Small intestine (tissue), 16 donors: ENCODE measurements at places on chromosomes 12 and 14. TPM values are rescaled to one million over a fixed set of nuclear protein-coding genes. Genes with fewer than 3 reads are reported as not detected.

The C12orf50 gene
- polyA plus RNA-seq = not detected

The SSTR1 gene
- 32.7 TPM for polyA plus RNA-seq

The MYF6 gene
- 0.54 TPM for polyA plus RNA-seq

The AJUBA gene
- polyA plus RNA-seq = 15.1 TPM

The AP1G2 gene
- polyA plus RNA-seq = 166 TPM

The PITPNM2 gene
- 5.4 TPM for polyA plus RNA-seq

The AICDA gene
- polyA plus RNA-seq = 0.31 TPM

The TAS2R9 gene
- polyA plus RNA-seq = not detected

The KLRC3 gene
- not detected for polyA plus RNA-seq

The ATF7 gene
- polyA plus RNA-seq = 32.9 TPM

The PLA2G1B gene
- polyA plus RNA-seq = 0.53 TPM

The COX8C gene
- polyA plus RNA-seq = not detected

The DNAH10 gene
- 0.45 TPM for polyA plus RNA-seq

The CLBA1 gene
- 1.4 TPM for polyA plus RNA-seq

The FAM186B gene
- 1.0 TPM for polyA plus RNA-seq

The PTPRB gene
- polyA plus RNA-seq = 1.8 TPM

The CNTN1 gene
- polyA plus RNA-seq = 0.88 TPM

The CCDC184 gene
- polyA plus RNA-seq = 2.1 TPM

The SERPINA9 gene
- 0.64 TPM for polyA plus RNA-seq

The PLEK2 gene
- polyA plus RNA-seq = 88.3 TPM

The RPL10L gene
- not detected for polyA plus RNA-seq

The PPP4R4 gene
- polyA plus RNA-seq = 0.13 TPM

The MEG3 gene
- polyA plus RNA-seq = 86.5 TPM

The LRRK2 gene
- polyA plus RNA-seq = 1.2 TPM

The HCAR2 gene
- polyA plus RNA-seq = 1.8 TPM

The OTOGL gene
- 0.09 TPM for polyA plus RNA-seq

The ACOT6 gene
- 0.54 TPM for polyA plus RNA-seq

The ABCD2 gene
- polyA plus RNA-seq = 0.06 TPM

The SLCO1C1 gene
- 0.09 TPM for polyA plus RNA-seq

The RAB5B gene
- polyA plus RNA-seq = 119 TPM
